ENCODE measurements at places on chromosomes 3 and 15.

GRCh38 chr3:29503958-29504357, 223.1 kb downstream of the RBMS3 start:
- no peak for DNase-seq

DNA sequence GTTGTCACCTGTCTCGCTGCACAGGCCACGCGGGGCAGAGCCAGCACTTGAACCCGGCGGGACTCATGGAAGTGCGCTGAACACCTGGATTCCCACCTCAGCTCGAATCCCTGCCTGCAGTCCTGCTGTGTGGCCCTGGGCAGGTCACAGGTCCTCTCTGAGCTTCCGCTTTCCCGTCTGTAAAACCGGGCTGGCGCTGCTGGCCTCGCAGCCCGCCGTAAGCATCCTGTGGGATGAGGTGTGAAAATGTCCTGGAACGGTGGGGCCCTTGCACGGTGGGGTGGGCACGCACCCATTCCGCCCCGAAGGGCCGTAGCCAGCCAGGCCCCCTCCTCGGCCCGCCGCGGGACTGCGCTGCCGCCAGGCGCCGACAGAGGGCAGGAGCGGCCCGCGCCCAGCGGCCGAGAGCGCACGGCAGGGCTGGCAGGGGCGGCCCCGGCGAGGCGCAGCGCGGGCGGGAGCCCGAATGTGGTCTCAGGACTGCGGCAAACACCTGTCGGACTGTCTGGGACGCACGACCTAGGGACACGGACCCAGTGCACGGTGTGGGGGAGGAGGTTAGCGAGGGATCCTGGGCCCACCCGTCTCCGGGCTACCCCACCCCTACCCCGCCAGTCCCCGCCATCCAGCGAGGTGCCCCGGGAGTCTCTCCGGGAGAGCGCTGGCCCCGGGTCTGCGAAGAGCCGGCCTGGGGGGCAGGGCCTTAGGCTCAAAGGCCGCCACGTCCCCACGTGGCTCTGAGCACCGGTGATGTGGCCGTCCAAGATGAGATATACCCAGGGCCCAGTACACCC, 40.4 kb downstream of the DNAJB8 start:
- DNase-seq: peak; percentile 12

DNA sequence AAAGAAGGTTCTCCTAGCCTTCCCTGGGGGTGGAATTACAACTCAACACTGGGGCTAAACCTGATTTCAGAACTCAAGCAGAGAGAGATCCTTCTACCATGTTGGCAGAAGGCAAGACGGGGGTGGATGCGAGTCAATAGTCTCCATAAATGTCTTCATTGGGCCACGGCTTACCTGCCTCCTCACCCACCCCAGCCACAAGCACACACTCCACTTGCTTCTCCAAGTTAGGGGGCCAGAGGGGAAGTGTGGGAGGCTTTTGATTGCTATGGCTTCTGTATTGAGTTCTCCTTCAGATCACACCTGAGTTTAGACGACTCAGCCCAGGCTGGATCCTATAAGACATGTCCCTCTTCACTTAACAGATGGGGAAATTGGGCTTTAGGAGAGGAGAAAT, 178.9 kb downstream of the UACA start:
- DNase-seq: no peak

DNA sequence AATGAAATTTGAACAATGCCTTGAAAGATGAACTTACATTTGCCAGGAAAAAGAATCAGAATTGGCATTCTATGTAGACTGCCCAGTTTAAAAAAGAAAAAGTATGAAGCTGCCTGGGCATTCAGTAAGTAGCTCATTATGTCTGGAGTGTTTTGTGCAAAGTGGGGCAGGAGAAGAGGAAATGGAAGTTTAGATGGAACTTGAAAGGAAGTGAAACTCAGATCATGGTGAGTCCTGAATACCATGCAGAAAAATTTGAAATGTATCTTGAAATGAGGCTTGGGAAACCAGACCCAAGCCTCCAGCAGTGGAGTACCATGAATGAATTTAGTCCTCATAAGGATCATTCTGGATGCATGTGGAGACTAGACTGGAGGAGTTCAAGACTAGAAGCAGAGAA, 4.8 kb upstream of the MORC1 start:
- no peak for DNase-seq

- no peak for DNase-seq
These were observed 240.5 kb upstream of the TMCO5A start for GRCh38 chr15:37693926-37694325.

DNA sequence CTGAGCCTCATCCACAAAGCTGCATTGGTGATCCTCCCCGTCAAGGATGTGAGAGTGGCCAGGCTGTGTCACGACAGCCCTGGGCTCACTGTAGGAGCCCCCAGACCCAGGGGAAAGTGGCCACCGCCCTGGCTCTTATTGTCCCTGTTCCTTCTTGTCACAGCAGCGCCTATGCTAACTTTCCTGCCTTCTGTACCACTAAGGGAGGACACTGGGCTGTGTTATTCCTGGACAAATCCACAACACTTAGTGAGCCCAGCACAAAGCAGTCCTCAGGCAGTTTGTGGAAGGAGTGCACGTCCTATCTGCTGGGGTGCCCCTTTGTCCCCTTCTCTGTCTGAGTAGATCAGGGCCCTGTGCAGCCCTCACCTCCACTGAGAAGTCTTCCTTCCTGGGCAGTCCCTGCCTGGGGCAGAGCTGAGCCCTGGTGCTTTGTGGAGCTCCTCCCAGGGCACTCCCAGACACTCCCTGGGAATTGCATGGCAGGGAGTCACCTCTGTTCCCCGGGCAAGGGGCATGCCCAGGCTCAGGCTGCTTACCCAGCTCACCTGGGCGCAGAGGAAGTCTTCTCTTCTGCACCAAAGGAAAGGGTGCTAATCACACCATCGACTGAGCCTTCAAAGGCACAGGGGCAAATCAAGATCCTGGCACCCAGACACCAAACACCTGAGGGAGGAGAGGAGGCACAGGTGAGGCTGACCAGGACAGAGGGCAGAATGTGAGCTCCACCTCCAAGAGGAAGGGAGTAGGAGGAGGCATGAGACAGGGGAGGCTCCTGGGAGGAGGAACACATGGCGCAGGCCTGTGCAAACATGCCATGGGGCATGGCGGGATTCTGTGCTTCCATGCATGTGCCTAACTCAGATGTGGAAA, 138.7 kb downstream of the KLF13 start:
- DNase-seq: no peak

- DNase-seq: no peak
These were observed 6.7 kb downstream of the LNP1 start for GRCh38 chr3:100407977-100408532.

DNA sequence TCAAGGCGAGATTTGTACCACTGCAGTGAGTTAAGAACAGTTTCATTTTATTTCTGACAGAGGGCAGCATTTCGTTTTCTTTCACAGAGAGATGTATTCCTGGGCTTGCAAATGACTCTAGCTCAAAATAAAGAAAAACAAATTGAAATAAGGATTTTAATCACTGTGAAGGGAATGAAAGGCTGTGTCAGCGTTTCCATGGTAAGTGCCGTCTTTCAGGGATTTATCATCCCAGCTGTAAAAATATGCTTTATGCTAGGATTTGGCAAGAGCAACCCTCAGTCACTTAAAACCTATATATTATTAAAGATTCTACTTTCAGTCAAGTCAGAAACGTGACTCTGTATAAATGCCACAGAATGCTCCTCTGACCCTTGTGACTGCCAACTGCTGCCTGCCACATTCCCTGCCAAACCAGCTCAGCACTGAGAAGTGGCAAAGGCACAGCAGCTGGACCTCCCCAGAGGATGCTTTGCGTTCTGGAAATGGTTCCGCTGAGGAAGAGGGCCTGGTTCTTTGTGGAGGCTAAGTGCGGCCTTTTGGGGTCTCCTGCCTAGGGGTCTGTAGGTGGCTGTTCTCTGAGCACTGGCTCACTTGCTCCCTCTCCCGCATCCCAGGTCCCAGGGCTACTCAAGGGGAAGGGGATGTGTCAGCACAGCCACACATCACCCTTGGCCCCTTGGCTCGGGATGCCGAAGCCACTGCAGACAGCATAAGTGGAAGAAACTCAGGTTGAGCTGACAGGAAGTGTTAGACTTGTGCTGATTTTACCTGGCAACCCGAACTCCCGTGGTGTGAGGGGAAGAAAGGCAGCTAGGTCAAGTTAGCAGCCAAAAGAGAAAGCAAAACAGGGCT, 56.6 kb upstream of the POMGNT2 start:
- DNase-seq: no peak

GRCh38 chr3:28891485-28891884, 389.4 kb upstream of the RBMS3 start:
- no peak for DNase-seq

DNA sequence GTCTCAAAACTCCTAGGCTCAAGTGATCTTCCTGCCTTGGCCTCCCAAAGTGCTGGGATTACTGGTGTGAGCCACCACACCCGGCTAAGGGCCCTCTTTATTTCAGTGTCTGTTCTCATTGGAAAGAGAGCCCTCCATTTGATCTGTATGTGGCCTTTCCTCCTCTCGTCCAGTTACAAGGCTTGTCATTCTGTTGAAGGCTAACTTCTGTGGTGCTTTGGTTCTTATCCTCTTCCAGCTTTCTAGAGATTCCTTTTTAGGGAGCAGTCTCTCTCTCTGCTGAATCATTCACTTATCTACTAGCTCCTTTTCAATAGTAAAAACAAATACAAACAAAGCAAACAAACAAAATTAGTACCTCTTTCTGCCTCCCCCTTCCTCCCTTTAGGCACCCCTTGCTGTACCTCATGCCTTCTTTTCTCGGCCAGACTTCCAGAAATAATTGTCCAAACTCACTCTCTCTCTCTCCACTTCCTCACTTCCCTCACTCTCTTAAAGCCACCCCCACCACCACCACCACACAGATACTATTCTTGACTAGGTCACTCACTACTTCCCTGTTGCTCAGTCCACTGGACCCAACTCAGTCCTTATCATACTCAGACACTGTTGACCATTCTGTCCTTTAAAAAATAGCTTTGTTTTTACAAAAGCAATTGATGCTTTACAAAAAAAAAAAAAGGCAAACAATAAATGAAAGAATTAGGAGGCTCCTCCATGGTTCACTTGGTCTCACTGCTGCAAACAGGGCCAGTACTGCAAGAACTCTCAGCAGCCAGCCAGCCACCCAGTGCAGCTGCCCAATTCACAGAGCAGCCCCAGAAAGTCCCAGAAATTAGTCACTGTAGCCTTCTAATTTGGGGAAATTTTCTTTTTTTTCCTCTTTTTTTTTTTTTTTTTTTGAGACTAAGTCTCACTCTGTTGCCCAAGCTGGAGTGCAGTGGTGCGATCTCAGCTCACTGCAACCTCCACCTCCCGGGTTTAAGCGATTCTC, 31.7 kb upstream of the RAB11A start:
- no peak for DNase-seq

- DNase-seq: no peak
These were observed 265.4 kb upstream of the HES1 start for GRCh38 chr3:193870376-193871219.

GRCh38 chr3:189567766-189568420, 63.3 kb upstream of the TP63 start:
- no peak for DNase-seq

DNA sequence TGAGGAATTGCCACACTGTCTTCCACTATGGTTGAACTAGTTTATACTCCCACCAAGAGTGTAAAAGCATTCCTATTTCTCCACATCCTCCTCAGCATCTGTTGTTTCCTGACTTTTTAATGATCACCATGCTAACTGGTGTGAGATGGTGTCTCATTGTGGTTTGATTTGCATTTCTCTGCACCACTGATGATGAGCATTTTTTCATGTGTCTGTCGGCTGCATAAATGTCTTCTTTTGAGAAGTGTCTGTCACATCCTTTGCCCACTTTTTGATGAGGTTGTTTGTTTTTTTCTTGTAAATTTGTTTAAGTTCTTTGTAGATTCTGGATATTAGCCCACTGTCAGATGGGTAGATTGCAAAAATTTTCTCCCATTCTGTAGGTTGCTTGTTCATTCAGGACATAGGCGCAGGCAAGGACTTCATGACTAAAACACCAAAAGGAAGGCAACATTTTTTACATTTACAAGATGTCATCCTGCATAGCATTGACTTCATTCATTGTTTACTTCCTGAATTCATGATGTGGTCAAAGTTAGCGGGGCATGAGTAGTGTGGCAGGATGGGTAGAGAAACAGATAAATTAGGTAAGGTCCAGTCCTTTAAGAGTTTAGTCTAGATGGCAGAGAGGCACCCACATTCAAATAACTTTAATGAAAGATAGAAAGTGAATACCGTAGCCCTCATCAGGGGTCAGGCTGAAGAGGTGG, 45.1 kb upstream of the LPP start:
- DNase-seq: no peak

DNA sequence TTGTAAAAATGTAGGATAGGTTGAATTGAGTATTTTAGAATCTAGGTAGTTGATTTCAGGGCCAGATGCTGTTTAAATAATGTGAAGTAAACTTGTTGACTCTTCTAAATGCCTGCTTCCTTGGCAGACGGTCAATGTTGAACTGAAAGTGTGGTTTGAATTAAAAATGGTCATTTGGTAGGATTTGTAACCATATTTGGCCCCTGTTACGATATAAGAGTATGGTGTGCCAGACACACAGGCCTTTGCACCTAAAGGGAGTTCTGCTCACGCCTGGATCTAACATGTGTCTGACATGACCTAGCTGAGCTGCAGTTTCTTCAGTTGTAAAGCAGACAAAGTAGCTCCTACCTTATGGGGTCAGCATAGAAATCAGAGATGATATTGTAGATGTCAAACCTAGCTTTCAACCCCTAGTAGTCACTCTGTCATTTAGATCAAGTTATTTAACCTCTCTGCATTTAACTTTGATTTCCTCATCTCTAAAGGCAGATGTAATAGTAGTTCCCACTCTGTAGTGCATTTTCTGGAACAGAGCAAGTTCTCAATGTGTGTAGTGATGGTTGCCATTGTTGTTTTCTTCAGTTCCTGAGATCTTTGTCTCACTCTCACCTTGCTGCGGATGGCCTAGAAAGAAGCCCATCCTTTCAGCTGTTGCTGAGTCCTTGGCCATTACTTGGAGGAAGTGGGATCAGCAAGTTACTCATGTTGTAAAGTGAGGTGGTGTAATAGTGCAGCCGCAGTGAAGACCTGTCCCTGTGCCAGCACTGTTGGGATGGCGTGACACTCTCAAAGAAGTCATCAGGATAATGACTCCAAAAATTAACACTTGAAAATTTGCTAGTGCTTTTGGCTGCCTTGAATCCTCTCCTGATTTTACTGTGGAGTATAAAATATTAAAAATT, 90.2 kb downstream of the GHSR start:
- no peak for DNase-seq

DNA sequence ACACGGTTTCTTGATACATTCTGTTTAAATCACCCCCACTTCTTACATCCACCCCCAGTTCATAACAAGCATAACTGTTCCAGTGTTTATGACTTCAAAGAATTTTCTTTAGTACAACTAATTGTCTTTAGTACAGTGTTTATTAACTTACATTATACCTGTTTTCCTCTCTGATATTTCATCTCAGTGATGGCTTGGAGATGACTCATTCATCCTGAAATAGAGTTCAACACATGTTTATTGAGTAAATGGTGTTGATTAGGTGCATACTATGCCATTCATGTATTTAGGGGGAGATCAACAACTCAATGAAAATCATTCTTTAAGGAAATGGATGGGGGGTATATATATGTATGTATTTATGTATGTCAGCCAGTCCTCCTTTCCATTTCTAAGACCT, 21.7 kb upstream of the UTS2B start:
- no peak for DNase-seq

DNA sequence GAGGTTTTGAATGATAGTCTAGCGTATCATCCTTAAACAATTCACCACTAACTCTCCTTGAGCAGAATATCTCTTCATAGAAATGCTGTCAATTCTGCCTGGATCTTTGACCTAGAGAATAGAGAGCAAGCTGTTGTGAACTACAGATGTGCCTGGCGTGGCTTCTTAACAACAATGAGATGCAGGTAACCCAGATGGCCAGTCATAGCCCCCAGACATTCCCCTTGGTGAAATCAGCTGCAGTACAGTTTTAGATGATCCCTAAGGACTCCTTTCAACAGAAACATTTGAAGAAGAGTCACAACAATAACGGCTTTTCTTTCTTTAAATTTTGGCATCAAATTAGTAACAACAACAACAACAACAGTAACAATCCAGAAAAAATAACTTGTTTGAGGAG, 1041.3 kb downstream of the ROBO1 start:
- DNase-seq: no peak
